ENCODE measurements at places on chromosomes 5 and 9.

DNA sequence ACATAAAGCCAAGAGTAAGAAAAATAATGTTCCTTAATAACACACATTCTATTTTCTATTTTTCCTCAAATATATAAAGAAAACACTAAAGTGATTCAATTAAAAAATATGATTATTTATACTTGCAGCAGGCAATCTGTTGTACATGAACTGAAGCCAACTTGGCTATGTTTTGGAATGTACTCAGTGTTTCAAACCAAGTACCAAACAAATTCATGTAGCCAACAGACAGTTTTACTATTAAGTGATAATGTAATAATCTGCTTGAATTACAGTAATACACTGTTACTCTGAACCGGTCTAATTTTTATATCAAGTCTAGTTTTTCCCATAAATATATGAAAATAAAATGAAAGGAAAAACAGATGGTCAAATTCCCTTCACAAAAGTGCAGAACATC is 58.0 kb downstream of the CEP120 start:
- no peak for DNase-seq

DNA sequence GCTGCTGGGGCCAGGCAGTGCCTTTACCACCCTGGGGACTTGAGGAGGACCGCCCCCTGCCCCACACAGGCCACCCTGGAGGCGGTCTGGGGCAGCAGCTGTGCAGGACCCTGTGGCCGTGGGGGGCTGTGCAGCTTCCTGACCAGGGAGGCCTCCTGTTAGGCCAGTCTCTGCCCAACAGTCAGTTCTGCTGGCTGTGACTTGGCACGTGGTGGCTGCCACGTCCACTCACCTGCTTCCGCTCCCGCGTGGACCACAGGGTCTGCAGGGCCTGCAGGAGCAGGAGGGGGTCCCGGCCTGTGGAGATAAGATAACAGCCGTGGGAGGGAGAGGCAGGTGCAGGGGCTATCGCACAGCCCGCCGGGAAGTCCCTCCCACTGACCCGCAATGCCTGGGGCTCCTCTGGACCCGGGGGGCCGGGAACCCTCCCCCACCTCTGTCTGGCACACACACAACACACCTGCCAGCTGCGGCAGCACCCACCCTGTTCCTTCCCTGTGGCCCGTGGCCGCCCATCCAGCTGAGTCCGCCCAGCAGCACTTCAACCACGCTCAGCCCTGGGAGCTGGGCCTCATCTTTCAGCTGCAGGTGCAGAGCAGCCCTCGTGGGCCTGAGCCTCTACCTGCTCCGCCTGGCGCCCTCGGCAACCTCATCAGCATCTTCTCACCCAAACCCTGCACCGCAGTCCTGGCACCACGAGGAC is 39.7 kb downstream of the EXD3 start:
- no peak for DNase-seq

- peak; percentile 72 for DNase-seq
Observed at GRCh38 chr5:45696206-45696836, at the start of gene HCN1. Gene HCN1 (minus strand): TSS chr5:45696380.

- DNase-seq, result no peak
Observed at GRCh38 chr5:13403351-13403750, 541.1 kb downstream of the DNAH5 start.

- DNase-seq, result peak; percentile 84
Observed at GRCh38 chr5:37769840-37770239, 70.0 kb downstream of the GDNF start.

DNA sequence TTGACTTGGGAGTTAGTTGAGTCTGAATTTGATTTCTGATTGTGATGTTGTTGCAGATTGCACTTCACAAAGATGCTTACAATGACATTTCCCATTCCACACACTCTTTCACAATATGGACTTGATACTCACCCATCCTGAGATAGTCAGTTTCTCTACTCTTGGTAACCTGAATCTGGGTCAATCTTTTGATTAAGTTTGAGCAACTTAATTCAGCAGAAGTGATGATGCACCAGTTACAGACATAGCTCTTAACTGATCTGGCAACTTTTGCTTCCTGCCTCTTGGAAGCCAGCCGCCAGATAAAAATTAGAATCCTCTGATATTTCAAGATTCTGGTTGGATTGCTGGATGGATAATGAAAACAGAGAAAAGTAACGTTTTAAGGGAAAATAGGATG is 79.7 kb upstream of the OSMR start:
- DNase-seq, result no peak

DNA sequence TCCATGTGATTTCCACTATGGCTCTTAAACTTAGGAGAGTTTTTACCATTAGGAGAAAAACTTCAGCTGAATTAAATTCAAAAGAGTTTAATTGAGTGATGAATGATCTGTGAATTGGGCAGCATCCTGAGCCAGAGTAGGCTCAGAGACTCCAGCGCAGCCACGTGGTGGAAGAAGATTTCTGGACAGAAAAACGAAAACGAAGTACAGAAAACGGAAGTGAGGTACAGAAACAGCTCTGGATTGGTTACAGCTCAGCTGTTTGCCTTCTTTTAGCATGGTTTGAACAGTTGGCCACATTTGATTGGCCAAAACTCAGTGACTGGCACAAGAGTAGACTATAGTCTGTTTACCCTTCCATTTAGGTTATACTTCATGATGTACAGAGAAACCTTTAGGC is 69.2 kb upstream of the PLPP1 start:
- no peak for DNase-seq

DNA sequence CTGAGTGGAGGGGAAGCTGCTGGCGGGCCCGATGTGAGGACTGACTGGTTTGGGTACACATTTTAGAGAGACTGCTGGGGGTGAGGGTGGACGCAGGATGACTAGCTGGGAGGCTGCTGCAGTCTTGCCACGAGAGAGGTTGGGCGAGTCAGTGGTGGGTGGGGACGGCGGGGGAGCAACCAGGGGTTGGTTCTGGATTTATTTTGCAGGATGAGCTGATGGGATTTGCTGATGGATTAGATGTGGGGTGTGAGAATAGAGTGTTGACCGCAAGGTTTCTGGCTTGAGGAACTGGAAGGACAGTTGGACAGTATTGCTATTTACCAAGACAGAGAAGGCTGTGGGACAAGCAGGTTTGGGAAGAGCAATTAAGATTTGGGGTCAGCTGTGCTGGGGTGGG is 5.8 kb upstream of the NDST1 start:
- DNase-seq, result no peak

GRCh38 chr9:82332774-82333152 is 344.2 kb downstream of the SPATA31D1 start:
- DNase-seq, result no peak

- DNase-seq, result no peak
Observed at GRCh38 chr9:70049672-70050271, 6.1 kb downstream of the MAMDC2 start.

GRCh38 chr9:6915635-6916034 is 157.9 kb downstream of the KDM4C start:
- no peak for DNase-seq

DNA sequence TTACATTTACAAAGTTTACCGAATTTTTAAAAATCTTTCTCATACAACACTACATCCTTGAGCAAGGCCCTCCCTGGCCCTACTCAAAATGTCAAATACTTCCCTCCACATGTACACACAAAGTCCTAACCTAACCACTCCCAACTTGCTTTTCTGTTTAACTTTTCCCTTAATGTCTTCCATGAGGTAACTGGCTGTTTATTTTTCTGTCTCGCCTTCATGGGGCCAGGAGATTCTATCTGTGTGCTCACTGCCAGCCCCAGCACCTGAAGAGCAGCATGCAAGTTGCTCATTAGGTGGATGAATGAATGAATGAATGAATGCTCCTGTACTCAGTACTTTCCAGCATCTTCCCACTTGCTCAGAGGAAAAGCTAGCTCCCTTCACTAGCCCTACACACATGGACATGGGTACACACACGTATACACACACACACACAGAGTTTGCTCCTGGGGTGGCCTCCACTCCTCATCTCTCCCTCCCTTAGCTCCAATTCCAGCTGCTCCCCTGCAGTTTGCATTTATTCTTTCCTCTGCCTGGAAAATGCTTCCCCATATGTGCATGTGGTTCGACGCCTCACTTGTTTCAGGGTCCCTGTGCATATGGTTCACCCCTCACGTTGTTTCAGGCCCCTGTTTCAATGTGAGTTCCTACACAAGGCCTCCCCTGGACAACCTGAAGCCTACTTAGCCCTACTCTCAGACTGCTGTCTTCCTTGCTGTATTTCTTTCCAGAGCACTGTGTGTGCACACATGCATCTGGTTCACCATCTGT is 165.2 kb downstream of the ROR2 start:
- DNase-seq, result peak; percentile 5

- no peak for DNase-seq
Observed at GRCh38 chr9:96719921-96720320, 58.0 kb downstream of the ZNF510 start.

DNA sequence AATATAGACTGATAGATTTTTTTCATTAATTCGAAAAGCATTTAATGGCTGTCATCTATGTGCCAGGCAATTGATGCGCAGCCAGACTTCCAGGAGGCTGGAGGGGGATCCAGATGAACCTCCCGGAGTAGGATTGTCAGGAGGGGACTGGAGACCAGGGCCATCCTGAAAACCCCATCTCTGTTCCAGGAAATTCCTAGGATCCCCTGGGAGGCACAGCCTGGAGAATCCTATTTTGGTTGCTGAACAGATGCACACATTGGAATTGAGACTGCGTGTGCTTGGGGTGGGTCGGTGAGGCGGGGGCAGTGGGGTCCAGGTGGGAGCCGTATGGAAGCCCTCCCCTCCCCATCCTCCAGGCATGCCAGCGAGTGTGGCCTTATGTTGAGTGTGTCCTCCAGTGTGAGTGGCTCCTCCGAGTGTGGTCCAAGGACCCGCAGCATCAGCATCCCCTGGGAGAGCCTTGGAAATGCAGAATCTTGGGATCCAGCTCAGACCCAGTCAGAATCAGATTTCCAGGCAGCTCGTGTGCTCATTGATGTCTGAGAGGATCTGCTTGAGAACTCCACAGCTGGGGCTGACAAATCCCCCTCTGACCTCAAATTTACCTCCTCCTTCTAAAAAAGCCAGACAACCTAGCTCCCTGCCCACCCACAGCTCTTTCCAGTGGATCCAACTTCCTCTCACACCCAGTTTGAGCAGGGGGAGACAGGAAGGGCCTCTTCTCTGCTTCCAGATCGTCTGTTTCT is 38.7 kb downstream of the ROPN1L start:
- no peak for DNase-seq

- DNase-seq, result no peak
Observed at GRCh38 chr5:65172486-65173129, 309.1 kb downstream of the ADAMTS6 start.

DNA sequence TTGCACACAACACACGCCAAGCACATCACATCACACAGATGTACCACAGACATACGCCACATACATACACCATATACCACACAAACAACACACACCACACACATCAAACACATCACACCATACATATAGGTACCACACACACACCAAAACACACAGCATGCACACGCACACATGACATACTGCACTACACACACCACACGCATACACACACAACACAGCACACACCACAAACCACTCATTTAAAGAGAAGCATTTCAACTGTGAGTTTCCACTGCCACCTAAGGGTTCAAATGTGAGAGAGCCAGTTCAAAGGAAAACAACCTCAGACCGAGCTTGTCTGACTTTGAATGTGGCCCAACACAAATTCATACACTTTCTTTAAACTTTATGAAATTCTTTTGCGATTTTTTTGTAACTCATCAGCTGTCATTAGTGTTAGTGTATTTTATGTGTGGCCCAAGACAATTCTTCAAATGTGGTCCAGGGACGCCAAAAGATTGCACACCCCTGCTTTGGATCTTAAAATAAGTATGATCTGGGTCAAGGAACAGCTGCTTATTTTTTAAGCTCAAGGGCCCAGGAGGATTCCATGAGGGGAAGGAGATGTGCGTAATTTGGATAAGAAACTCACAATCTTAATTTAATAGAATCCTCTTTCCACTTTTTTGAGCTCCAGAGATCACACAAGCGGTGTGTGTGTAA is 494.6 kb downstream of the GADD45G start:
- DNase-seq, result no peak

- no peak for DNase-seq
Observed at GRCh38 chr9:72592502-72593403, 71.3 kb downstream of the TMC1 start.

- DNase-seq, result no peak
Observed at GRCh38 chr9:77475641-77476473, 172.3 kb downstream of the GNA14 start.

DNA sequence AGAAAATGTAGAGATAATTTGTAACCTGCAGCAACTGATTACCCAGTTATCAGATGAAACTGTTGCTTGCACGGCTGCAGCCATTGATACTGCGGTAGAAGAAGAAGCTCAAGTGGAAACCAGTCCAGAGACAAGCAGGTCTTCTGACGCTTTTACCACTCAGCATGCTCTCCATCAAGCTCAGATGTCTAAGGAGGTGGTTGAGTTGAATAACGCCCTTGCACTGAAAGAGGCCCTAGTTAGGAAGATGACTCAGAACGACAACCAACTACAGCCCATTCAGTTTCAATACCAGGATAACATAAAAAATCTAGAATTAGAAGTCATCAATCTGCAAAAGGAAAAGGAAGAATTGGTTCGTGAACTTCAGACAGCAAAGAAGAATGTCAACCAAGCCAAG is 1.7 kb downstream of the KIF4B start:
- no peak for DNase-seq

DNA sequence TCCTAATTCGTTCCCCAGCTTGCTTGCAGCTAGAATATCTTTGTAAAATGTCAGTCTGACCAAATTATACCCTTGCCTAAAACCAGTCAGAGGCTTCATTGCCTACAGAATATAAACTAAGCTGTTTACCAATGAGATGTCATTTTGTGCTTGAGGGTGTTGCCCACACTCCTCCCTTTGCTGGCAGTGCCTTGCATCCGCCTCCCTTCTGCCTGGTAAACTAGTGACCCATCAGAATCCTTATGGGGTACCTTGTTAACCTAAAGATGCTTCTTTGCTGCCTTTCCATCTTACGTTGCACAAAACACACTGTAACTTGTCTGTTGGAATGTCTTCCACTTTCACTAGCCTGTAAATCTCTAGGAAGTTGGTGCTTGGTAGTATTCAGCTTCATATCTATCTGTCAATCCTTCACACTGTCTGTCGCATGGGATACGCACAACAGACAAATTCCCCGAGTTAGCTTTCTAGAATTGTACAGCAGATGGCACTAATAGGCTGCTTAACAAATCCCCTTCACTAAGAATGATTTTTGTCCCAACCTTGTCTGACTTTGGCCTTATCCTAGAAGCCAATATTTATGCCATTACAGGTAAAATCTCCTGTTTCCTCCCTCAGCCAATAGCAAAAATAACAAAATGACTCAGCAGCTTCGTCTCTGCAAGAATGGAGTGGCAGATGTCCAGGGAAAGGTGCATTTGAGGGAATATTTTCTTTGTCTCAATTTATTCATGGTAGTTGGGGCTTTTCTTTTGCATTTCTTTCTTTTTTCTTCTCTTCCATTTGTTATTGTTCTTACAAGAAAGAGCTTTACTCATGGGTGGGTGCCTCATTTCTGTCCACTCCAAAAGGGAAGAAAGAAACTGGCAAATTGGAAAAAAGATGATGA is 3.0 kb downstream of the NUDT2 start:
- DNase-seq, result no peak

DNA sequence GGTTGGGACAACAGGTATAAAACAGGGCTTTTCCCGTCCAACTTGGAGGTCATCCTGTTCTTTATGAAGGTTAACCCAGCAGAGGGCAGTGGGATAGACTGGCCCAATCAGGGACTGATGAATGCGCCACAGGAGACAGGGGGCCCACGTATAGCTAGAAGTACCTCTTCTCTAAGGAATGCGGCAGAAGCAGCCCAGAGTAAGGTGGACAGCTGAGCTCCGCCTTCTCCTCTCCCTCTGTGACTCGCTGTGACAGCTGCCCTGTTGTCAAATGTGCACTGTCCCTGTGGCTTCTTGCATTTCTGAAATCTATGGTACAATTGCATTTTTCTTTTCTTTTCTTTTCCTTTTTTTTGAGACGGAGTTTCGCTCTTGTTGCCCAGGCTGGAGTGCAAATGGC is 306.6 kb downstream of the FBXL7 start:
- DNase-seq, result no peak

All from left lobe of liver (tissue), 2 donors.